ENCODE measurements at places on chromosomes 2 and 18. TPM values are rescaled to one million over a fixed set of nuclear protein-coding genes. Genes with fewer than 3 reads are reported as not detected.

LBX2 gene
- 1.3 TPM for total RNA-seq

AP1S3 gene
- total RNA-seq: 28.8 TPM

SLC19A3 gene
- total RNA-seq: 0.29 TPM

SCN7A gene
- total RNA-seq: 0.36 TPM

ALPI gene
- total RNA-seq: not detected

DNA sequence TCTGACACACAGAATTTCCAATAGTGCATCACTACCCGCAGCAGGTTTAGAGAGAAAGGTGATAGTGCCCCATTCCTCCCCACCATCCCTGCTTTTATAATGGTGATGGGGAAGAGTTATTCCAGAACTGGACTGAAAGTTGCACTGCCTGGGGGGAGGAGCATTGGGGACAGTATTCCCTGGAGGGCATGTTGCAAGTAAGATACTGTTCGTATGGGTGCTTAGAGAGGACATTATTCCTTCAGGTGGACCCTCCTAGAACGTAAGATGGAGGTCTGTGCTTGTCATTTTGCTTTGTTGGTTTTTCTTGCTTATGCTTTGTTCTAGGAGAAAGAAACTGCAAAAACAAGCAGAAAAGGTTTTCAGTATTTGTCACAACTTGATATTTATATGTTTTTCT is 23.7 kb downstream of the MRPS9 start:
- no peak for DNase-seq

GRCh38 chr18:50030146-50030545 is 164.8 kb downstream of the MYO5B start:
- DNase-seq: no peak

- DNase-seq: no peak
Measured at GRCh38 chr2:40666398-40666797, 214.5 kb upstream of the SLC8A1 start.

DNA sequence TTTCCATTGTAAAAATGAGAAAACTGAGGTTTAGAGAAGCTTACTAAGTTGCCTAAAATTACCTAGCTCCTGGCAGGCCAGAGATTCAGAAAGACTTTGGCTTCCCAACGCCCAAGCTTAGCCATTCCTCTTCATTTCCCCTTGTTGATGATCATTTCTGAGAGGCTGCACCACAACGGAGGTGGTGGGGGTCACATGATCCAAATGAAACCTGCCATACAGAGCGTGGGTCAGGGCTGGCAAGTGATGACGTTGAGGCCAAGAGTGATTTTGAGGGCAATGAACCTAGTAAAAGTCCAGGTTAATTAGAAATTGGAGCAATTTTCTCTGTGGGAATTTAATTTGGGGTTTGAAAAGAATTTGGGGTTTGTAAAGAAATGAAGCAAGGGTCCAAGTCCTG is 109.9 kb downstream of the TMEM182 start:
- no peak for DNase-seq

DNA sequence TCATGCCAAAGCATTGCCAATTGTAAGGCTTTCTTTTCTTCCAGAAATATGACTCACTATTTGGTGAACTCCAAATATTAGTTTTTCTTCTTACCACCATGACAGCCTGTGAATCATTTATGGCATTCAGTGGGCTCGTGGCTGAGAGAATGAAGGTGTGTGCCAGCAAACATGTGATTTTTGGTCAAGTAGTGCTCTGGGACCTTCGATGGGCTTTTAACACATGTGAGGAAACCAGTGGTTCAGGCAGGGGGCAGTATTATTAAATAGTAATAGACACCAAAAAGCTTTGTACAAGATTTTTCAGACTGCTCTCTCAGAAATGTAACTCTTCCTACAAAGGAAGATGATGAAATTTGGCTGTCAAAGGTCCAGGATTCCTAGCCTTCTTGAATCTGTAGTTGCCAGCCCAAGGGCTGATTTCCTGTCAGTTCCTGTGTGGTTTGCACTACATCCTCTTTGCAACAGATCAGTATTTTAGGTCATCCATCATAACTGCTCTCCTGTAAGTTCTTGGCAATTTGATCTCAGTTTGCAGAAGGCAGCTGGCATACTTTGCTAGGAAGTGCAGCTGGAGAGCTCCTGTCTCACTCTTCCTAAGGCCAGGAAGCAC is 64.3 kb downstream of the BABAM2 start:
- DNase-seq: peak; percentile 81

DNA sequence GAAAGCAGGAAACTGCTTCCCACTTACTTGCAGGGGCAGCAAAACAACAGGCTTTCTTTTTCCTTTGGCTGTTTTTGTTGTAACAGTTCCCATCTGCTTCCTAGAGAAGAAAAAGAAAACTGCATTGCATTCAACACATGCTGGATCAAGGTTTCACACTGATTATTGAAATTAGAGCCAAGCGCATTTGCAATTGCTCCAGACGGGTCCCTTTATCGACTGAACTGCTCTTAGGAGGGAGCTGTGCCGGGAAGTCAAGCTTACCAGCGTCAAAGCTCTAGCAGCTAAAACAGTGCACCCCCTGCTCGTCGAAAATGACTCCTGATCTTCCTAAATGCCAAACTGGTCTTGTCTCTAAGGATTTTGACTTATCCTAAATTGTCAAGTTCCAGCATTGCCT is 164.0 kb upstream of the SESTD1 start:
- no peak for DNase-seq

DNA sequence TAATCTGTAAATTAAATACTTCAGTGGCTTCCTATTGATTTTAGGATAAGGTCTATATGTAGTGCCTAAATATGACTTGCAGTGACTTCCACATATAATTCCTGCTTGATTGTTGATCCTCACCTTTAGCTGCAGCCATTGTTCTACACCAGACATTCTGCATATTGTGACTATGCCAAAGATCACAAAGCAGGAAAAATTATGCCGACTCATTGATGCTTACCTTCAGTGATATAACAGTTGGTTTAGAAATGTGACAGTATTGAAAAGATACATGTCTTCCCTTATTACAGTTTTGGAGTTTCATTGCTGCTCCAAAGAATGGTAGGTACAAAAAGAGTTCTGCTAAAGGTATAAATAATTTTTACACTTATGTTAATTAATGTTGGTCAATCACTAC is 12.3 kb upstream of the SPAG16 start:
- no peak for DNase-seq

DNA sequence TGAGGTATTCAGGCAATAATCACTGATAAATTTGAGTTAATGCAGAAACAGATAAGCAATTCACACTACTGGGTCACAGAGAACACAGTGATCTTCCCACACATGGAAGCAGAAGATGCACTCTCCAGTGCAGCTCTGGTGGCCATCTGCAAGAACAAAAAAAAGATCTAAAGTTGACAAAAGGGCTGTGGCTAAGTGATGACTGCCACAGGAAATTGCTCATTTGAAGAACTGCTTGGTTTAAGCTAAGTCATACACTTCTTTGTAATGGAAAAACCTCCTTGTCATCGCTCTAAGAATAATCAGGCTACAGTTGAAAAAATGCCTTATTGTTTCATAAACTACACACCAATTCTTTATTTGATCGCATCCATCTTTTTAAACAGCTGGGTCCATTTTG is 115.1 kb downstream of the DTNB start:
- DNase-seq: no peak

Data from epithelial cell of proximal tubule (primary cell).